Activated naive CD8-positive, alpha-beta T cell treated with anti-CD3 and anti-CD28 coated beads for 36 hours (primary cell): ENCODE measurements at places on chromosomes 5 and 9. TPM values are rescaled to one million over a fixed set of nuclear protein-coding genes. Genes with fewer than 3 reads are reported as not detected.

IQGAP2 gene
- 30.3 TPM for total RNA-seq

KIF24 gene
- 6.2 TPM for total RNA-seq

ANKRD33B gene
- total RNA-seq, result 9.8 TPM

SIT1 gene
- total RNA-seq, result 67.7 TPM

ADGRD2 gene
- total RNA-seq, result not detected

CARD9 gene
- 1.8 TPM for total RNA-seq

C5orf58 gene
- total RNA-seq, result not detected

LCN9 gene
- total RNA-seq, result not detected

TCF7 gene
- 68.7 TPM for total RNA-seq

BARX1 gene
- 3.8 TPM for total RNA-seq

IL9 gene
- total RNA-seq, result not detected

HMGCS1 gene
- 58.4 TPM for total RNA-seq

FCN2 gene
- total RNA-seq, result not detected

SURF1 gene
- 25.4 TPM for total RNA-seq

DMGDH gene
- total RNA-seq, result not detected

CDC20B gene
- total RNA-seq, result not detected

EQTN gene
- total RNA-seq, result not detected

TLR4 gene
- not detected for total RNA-seq

GRHPR gene
- 82.0 TPM for total RNA-seq

TAS2R1 gene
- total RNA-seq, result not detected

PALM2AKAP2 gene
- total RNA-seq, result not detected
